ENCODE measurements at places on chromosomes 11 and 22.

DNA sequence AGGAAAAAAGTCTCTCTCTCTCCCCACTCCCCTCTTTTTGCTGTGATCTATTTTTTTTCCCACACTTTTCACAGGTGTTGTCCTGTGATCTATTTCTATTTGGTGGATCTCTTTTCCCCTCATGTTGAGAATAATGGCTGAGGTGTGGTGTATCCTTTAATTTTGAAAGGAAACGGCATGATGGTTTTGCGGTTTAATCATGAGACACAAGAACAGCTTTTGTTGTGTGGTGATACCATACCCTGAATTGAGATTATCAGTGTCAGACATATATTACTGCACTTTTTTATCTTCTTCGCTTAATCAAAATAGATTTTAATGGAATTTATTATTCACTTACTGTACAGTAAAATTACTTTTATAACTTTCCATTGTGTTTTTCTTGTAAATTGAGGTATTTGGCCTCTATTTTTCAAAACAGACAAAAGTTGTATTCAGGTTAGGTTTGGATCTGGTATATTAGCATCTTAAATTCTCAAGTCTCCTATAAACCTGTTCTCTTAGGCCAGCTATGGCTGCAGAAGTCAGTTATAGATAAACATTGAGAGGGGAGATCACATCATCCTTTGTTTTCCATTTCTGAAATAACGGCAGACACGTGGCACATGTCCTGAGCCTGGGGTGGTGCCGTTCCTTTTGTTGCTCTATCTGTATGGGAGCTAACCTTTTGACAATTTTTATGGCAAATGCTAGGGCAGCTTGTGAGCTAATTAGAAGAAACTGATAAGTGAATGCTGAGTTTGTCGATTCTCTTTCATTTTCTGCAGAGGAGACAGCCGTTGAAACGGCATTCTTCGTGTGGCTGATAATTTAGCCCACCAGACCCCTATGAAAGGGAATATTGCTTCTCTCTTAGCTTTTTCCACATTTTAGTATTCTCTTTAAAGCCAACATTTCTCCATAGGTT is 25.8 kb downstream of the NF2 start:
- DNase-seq: no peak

DNA sequence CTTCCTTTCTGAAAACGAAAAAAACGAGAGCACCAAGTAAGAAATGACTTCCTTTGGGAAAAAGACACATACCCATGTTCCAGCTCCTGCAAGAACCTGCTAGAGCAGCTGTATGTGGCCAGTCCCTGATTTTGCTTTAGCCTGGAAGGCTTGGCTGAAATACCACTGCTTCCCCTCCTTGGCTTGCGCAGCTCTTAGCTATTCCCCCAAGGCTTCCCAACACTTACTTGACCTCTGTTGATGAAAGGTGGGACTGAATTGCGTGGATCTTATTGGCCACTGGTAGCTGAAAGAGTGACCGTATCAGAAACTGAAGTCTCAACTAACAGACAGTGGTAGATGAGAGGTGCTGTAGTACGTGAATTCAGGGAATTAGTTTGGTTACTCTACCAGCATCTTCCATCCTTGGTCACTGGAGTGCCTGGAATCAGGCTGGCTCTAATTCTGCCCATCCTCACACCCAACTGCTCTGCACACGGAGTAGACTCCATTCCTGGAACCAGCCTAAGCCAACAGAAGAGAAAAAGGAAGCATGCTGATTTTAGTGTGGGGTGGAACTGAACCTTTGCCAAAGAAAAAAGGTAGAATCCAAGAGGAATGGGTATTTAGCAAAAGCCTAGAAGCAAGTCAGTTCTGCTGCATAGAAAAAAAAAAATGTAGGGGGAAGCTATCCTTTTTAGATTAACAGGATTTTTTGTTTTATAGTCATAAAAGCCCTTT is 73.8 kb upstream of the CRTAM start:
- no peak for DNase-seq

GRCh38 chr11:134625631-134626030 is 213.6 kb upstream of the B3GAT1 start:
- no peak for DNase-seq

DNA sequence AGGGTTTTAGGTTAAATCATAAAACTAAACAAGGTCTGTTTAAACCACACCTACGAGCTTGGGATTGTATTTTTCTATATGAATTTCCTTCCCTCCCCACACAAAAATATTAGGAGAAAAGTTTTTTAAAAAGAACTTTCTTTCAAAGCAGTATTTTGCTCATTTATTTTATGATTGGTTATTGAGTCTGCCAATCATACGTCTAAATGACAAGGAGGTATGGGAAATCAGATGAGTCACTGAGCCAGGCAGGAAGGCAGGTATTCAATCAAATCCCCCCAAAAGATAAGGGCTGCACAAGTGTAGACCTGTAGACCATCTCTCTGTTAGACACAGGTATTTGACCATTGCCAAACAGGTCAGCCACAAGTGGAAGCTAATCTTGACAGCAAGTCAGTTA is 440.1 kb upstream of the CCDC90B start:
- DNase-seq: no peak

DNA sequence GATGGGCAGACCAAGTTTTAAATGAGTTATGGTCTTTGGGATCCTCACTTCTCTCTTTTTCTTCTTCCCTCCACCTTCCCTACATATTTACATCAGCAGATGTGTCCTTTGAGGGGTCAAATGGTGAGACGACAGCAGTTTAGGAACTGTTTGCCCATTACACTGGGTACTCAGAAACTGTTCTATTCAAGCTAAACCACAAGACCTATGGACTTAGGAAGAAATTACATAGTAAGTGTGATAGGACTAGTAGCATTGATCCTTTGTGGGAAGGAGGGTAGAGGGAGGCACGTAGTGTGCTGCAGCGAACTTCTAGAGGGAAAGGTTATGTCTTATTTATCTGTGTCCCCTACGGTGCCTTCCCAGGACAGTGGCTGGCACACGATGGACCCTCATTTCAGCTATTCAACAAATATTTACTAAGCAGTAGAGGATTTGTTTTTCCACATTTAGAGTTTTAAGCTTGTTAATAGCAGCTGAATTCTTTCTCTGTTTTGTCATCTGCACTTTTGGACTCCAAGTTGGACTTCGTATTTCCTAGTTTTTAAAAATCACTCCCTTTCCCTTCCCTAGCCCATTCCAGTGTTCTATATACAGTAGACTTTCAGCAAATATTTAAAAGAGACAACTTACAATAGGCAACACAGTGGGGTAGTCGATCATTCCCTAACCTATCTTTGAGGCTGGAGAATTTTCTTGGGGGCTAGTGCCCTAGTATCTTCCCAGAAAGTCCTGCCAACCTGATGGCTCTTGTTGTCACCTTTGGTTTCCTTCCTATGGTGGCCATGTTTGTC is 13.9 kb downstream of the FZD4 start:
- no peak for DNase-seq

- no peak for DNase-seq
Measured at GRCh38 chr22:21457023-21457787, 10.0 kb upstream of the TMEM191C start.

DNA sequence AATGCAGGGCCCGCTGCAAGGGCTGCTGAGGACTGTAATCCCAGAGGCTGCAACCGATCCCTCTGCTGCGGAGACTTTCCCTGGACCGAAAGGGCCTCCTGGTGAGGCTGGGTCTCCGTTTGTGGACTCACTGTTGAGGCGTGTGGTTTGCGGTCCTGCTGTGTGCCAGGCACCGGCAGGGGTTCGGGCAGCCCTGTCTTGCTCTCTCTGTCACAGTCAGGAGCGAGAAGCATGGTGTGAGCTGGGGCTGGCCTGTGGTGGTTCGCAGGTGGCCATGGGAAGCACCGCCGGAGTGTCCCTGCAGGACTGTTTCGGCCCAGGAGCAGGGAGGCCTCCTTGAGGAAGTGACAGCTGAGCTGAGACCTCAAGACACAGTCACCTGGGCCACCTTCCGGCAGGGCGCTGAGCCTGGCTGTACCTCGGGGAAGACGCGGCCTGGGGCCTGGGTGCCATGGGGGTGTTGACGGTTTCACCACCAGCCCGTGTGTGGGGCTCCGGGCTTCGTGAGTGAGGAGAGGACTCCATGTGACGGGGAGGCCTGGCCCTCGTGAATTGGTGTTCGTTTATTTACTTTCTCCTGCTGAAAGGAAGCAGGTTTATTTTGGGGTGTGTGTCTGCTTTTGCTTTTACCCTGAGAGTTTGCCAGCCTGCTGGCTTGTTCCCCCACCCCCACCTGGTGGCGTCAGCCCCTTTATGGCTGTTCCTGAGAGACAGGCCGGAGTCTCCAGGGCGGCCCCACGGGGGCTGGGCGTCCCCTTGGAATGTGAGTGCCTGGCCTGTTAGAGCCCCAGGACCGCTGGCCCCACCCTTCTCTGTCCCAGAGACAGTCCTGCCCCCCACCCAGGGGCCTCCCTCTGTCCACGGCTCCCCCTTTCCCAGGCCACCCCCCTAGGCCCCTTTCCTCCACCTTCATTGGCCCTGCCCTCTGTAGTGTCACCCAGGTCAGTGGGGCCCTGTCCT is 122.5 kb downstream of the KCNQ1OT1 start:
- DNase-seq: no peak

GRCh38 chr11:46383404-46383758 is 1.9 kb downstream of the MDK start:
- no peak for DNase-seq

DNA sequence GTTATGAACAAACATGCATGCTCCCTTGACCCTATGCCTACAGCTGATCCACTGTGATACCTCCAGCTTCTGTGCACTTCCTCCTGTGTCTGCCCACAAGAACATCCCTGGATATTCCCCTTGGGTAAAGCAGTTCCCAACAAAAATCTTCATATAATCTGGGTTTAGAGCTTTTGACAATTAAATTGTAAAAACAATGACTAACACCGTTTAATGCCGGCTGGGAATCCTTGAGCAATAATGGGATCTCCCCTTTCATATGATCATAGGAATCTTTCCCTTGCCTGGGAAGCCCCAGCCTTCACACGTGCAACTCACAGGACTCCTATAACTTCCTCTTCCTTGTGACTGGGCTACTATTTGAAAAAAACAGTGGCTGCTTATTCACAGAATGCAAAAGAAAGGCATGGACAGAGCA is 6.3 kb upstream of the ZC3H12C start:
- no peak for DNase-seq

DNA sequence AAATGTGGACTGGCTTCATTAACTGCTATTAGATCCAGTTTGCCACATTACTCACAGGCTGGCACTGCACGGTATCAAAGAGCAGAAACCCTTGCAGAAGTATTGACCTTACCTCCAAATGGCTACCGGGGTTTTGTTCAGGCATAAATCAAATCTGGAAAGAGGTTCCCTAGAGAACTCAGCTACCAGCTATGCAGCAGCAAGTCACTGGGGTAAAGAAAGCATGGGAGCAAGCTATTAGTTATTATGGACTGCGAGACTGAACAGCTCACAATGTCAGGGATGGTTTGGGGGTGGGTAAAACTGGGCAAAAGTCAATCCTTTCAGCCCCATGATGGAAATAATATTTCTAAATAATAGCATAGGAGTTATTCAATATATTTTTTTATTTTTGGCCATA is 128.1 kb downstream of the FANCF start:
- DNase-seq: no peak

DNA sequence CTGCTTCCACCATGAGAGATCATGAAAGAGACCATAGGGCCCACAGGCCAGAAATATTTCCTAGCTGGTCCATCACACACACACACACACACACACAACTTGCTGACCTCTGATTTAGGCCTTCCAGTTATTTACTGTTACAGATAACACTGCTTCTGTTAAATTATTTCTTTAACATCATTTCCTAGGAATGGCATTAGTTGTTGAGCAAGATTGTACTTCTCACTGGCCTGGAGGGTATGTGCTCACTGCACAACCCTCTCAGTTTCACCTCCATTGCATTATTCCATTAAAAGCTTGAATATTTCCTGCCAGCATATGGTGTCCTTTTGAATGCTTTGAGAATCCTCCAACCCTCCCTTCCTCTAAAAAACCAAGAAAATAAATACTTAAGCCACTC is 104.4 kb downstream of the MICAL2 start:
- peak; percentile 87 for DNase-seq

GRCh38 chr22:37843741-37844089 is 419 bp downstream of the ANKRD54 start:
- no peak for DNase-seq

DNA sequence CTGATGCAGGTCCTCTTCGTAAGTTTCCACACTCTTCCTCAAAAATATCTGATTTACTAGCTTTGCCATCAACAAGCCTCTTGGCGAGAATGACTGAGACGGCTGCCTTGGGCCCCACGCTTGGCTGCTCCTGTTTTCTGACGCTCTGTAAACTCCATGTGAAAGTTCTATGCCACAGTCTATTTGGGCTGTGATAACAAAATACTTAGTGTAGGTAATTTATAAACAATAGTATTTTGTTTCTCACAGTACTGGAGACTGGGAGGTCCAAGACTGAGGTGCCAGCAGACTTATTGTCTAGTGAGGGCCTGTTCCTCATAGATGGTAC is 123.2 kb upstream of the SORL1-AS1 start:
- no peak for DNase-seq

- DNase-seq: no peak
Measured at GRCh38 chr11:114890038-114890437, 211.7 kb downstream of the NXPE2 start.

- no peak for DNase-seq
Measured at GRCh38 chr11:106950067-106950491, 68.2 kb downstream of the GUCY1A2 start.

DNA sequence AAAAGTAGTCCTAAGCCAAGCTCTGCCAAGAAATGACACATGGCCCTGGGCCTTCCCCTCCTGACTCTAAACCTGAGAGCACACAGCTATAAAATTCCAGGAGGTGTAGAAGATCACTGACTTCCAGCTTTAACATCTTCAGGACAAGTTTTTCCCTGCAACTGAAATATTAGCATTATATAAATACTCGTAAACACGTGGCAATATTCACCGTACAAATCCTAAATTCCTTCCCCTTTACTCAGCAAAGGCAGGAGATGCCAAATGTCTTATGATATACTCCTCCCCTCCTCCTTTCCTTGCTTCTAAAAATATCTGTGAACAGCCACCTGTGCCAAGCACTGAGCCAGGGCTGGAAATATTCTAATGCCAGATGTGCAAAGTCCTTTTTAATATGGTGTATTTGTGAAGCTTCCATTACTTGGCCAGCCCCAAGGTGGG is 194.0 kb downstream of the LARGE1 start:
- DNase-seq: no peak

Measured in DMS79 treated with DMSO at 0.1 percent for 48 hours (cell line).